ENCODE measurements at places on chromosomes 11 and 22.

- peak; percentile 94 for DNase-seq
Measured at GRCh38 chr22:23533771-23534191, 46.3 kb downstream of the IGLL1 start.

GRCh38 chr11:19279451-19279850 is 38.7 kb upstream of the E2F8 start:
- peak; percentile 87 for DNase-seq

DNA sequence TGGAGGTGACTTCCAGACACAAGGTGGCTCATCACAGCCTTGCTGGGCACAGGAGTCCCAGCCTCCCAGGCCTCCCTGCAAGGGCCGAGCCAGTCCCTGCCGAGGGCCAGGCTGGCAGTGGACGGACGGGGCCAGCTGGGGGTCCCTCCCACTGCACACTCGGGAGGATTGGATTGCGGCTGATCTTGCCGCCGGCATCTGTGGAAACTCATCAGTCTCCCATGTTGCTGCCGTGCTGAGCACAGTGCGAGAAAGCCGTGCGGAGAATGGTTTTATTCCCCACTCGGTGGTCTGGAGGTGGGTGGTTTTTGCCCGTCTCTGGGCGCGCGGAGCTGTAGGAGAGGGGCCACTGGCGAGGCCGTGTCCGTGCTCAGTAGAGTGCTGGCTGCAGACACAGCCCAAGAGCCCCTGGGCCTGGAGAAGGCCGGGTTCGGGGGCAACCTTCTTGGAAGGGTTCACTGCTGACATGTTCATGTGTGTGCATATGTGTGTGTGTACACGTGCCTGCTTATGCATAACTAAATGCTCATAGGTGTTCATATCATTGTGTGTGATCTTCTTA is 1246.4 kb downstream of the BRD1 start:
- DNase-seq = no peak

DNA sequence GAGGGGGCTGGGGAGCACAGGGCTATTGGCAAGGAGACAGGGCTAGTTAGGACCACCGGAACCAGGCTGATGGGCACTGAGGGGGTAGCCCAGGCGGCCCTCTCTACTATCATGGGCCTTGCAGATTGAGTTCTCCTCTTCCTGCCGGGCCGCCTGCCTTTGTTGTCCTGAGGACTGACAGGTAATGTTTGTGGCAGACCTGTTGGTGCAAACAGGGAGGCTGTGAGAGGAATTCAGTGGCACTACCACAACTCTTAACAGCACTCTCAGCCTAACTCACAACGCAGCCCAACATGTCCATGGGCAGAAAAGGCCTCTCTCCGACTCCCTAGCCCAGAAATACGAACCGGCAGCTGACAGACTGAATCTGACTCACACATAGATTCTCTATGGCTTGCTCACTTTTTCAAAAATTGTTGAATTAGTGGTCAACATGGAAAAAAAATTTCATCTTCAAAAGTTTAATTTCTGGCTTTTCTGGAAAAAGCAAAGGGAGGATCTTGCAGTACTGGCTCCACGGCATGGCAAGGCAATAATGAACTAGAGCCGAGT is 11.4 kb downstream of the KCNJ5 start:
- DNase-seq = peak; percentile 36

DNA sequence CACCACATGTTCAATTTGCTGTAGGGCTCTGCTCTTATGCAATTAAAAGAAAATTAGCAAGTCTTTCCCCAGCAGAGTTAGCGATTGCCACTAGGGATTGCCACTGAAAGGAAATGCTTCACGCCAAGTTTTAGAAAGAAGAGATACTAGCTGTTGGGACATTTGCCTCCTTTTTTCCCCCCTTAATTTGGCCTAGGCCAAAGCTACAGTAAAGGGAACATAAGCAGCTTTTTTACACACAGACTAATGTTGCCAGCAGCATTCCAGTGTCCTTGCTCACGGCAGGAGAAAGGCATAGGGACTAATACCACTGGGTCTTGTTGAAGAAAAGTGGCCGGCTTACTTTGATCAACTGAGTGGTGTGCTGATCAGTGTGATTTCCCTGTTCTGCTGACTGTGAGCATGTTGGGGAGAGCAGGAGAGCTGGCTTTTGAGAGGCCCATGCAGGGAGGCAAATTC is 71.2 kb downstream of the PHF21A start:
- peak; percentile 94 for DNase-seq

- DNase-seq = peak; percentile 88
Measured at GRCh38 chr11:58524232-58525036, 16.5 kb upstream of the OR5B21 start.

GRCh38 chr11:132814410-132814809 is 717.9 kb downstream of the OPCML start:
- DNase-seq = no peak

- no peak for DNase-seq
Measured at GRCh38 chr11:120031612-120032600, 106.0 kb downstream of the TRIM29 start.

- DNase-seq = peak; percentile 96
Measured at GRCh38 chr11:94623120-94623735, 56.1 kb downstream of the PIWIL4 start.

- no peak for DNase-seq
Measured at GRCh38 chr11:44192462-44193100, 97.1 kb downstream of the EXT2 start.

- no peak for DNase-seq
Measured at GRCh38 chr22:32780726-32781310, 20.7 kb upstream of the TIMP3 start.

DNA sequence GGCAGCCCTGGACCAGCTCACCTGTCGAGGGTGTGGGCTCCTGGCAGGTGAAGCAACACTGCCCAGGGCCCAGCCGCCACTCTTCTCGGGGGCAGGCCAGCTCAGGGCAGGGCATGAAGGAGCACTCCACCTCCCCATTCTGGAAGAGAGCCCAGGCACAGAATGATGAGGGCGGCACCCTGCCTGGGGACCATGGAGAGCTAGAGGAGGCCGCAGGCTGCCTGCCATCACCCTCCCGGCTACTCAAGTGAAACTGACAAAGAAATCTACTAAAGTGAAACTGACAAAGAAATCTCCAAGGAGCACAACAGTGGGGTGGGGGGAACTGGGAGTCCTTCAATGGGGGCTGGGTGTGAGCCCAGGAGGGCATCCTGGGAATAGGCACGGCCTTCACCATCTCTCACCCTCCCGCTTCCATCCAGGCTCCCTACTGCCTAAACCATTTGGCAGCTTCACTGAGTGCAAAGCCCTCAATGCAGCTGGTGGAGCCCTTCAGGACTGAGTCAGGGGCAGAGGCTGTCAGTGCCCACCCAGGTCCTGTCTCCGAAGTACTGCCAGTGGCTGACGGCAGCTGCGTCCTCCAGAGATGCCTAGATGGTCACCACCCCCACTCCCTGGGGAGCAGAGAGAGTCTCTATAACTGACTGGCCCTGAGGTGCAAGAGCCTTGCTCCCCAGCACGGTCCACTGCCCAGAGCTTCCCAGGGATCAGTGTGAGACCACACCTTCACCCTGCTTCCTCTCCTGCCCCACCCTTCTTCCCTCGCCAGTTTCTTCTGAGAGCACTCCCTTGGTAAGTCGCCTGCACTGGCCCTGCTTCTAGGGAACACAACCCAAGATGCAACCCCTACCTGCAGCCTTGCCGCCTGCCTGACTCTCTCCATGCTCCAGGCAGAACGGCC is 21.7 kb downstream of the VWCE start:
- no peak for DNase-seq

DNA sequence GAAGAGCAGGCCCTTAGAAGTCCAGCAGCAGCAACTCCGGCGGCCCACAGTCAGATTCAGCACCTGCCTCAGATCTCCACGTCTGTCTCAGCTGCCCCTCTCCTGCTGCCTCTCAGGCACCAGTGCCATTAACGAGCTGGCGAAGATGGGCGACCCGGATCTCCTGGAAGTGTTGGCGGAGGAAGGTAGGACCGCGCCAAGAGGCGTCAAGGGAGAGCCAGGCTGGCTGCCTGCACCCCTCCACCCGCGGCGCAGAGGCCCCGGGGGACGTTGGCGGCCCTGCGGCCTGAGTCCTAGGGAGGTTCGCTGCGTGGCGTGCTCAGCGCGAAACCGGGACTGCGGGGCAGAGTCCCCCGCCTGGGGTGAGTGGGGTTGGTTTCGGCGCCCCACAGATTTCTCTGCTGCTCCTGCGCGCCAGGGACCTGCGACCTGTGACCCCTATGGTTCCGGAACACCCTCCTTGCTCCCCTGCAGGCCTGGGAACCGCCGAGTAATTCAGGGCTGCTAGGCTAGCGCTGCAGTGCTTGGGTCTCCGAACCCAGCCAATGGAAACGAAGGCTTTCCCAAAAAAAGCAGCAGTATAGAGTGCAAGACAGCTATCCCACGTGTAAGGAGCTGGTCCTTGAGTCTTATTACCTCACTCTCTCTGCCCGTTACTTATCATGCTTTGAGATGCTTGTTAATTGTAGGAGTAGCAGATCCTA is 615 bp downstream of the ANO5 start:
- peak; percentile 83 for DNase-seq

DNA sequence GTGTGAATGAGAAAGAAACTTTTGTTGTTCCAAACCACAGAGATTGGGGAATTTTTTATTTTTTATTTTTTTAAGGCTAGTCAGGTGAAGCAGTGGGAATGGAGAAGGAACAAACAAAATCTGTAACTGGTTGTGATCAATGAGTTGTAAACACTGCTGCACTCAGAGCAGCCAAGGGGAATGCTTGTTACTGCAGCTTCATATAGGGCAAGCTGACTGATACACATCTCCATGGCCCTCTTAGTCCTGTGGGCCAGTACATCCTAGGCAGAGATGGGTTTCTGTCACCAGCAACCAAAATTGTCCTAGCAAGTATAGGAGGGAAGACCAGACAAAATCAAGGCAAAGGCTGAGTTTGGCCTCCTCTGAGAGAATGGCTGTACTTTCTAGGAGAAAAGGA is 306.8 kb downstream of the CTTN start:
- DNase-seq = no peak

DNA sequence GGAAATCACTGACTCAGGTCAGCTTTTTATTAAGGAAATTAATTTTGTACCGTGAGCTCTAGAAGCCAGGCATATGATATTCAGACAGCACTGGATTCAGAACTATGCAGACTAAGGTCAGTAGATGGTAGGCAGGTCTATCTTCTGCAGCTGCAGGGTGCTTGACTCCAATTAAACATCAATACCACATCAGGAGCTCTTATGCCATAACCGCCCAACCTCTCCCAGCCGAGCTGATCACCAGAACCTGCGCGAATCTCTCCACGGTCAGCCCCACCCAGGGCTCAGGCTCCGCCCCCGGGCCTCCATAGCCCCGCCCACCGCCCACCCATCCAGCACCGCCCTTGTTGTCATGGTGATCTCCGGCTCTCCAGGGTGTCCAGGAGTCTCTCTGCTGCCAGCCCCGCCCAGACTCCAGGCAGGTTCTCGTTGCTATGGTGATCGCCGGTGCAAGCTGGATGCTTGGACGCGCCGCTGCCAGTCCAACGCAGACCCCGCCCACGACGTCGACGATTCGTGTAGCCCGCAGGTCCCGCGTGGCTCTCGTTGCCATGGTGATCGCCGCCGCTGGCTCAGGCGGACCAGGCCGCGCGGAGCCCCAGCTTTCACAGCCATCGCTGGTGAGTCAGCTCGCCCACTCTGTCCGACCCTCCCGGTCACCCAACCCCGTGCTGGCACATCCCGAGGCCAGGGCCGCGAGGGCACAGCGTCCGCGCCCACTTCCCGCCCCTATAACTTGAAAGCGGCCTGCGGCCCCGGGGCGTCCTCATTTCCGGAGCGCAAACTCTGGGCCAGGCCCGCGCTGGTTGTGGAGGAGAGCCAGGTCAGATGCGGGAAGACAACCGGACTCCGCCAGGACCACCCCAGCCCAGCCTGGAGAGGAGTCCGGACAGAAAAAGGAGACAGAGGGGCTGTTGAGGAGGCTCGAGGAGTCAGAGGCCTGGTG is at the start of gene RAB36:
TSS of gene RAB36 (plus strand) at position 546 of the 946 bp plus-strand sequence. CDS start 1,140 bp downstream, outside the sequence.
- DNase-seq = peak; percentile 99

GRCh38 chr11:128422576-128423370 is 164.6 kb downstream of the ETS1 start:
- peak; percentile 37 for DNase-seq

GRCh38 chr22:42160830-42161696 is 30.5 kb upstream of the CYP2D6 start:
- peak; percentile 57 for DNase-seq

GRCh38 chr11:70483077-70483861 is 84.9 kb downstream of the CTTN start:
- DNase-seq = peak; percentile 68

DNA sequence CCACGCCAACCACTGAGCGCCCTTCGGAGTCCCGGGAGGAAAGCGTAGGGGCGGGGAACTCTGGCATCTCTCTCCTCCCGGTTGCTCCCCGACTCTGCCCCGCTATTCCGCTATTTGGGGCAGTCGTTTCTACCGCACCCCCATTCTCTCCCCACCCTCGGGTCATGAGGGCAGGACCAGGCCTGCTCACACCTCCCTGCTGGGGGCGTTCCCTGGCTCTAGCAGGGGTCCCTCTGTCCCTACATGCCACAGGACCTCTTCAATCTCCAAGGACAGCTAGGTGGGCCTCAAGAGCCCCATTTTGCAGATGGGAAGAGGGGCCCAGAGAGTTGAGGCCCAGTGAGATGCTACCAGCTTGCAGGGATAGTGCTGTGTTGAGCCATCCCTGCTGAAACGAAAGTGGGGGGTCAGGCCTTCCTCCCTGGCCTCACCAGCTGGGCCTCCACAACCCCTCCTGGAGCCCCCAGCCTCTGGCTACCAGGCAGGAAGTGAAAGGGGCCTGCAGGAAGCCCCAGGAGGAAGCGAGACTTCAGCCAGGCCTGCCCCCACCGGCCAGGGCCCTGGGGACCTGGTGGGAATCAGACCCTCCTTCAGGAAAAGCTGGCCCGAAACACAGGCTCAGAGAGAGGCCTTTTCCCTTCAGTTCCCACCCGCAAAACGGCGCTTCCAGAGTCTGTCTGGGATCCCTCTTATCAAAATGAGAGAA is 5.5 kb upstream of the SHISA8 start:
- no peak for DNase-seq

DNA sequence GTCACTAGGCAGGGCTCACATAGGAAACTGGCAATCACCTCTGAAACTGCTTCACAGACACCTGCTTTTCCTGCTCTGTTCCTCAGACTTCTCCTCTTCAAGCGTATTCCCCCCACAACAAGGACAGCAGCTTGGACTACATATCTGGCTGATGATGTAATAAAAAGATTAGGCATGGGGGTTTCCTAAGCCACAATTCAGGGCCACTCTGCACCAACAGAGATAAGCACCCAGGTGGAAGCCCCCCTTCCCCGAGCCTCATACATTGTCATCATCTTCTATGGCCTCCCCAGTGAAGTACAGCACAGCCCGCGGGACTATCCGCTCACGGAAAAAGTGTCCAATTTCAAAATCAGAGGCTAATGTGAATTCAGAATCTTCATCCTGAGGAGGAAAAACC is 25.0 kb upstream of the PHLDA2 start:
- DNase-seq = no peak

GRCh38 chr11:112394304-112394703 is 133.6 kb upstream of the PLET1 start:
- no peak for DNase-seq

DNA sequence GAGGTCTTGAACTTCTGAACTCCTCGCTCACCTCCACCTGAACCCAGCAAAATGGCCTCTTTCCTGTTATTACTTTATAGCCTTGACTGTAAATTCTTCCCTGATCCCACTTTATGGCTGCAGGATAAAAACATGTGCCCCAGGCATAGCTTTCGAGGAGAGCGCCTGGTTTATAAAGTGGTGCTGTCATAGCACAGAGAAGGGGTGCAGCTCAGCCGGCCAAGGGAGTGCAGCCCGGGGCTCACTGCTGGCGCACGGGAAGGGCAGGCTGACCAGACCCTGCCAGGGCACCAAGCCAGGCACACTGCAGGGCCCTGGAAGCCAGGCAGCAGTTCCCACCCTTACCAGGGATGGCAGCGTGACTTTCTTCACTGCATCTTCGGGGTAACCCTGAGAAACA is 50.9 kb downstream of the ISX start:
- no peak for DNase-seq

- DNase-seq = no peak
Measured at GRCh38 chr11:14114786-14115185, 152.3 kb downstream of the SPON1 start.
